Left kidney (tissue), 8 donors: ENCODE measurements at places on chromosomes 12 and 14.

GRCh38 chr14:90641615-90642243, 174.5 kb downstream of the TTC7B start:
- no peak for DNase-seq

DNA sequence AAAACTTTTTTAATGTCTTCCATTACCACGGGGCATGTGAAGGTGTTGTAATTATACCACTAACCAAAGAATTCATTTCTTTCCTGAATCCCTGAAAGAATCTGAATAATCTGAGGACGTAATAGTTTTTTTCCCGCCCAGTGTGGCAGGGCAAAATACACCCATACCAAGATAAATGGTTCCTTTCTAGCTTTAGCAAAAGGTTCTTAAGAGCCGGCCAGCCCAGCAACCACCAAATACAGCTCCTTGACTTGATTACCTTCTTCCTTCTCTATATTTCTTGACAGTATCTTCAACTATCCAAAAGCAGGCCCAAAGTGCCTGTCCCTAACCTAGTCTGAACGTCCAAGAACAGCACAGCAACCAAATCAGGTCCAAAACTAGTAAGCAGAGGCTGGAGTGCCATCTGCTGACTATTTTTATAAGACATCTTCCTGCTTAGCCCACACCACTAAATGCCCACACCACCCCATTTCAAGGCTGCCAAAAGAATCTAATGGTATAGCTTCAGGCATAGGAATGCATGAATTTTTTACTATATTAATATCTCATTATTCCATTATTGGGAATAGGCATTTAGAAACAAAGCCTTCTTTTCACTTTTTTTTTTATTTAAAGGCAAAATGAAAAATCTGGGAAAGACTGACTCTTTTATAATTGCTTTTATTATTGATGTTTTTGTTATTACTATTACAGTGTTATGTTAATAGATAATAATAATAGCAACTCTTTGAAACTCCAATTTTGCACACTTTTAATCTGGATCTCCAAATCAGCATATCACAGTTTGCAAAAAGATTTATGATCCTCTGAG, 524.4 kb downstream of the MED13L start:
- DNase-seq = peak; percentile 70

DNA sequence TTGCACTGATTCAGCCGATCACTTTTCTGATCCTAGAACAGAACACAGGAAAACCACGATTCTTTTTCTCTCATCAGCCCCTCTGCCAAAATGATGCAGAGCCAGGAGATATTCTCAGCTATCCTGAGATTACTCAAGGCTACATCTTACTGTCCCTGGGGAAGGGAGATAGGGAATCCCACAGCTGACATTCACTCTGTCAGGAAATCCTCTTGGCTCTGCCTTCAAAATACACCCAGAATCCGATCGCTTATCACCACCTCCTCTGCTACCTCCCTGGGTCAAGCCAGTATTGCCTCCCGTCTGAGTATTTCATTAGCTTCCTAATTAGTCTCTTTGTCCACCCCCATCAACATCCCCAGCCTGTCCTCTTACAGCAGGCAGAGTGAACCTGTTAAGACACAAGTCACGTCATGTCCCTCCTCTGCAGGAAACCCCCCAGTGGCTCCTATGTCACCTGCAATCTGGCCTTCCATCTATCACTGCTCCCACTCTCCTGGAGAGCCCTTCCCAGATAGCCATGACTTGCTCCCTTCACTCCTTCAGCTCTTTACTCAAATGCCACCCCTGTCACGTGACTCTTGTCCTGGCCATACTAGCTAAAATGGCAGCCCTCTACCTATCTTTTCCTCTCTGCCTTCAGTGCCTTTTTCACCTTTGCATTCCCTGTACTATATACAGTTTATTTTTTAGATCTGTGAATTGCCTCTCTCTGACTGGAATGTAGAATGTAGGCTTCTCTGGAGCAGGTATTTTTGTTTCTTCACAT, 70.3 kb downstream of the GALNT4 start:
- DNase-seq = no peak

- no peak for DNase-seq
Measured at GRCh38 chr12:78081590-78082314, 251.1 kb downstream of the NAV3 start.

- DNase-seq = peak; percentile 61
Measured at GRCh38 chr14:55354500-55354899, 57.1 kb downstream of the ATG14 start.

- DNase-seq = no peak
Measured at GRCh38 chr12:76571256-76571655, 11.7 kb upstream of the OSBPL8 start.

- no peak for DNase-seq
Measured at GRCh38 chr12:71684081-71684480, 1.8 kb upstream of the TMEM19 start.

DNA sequence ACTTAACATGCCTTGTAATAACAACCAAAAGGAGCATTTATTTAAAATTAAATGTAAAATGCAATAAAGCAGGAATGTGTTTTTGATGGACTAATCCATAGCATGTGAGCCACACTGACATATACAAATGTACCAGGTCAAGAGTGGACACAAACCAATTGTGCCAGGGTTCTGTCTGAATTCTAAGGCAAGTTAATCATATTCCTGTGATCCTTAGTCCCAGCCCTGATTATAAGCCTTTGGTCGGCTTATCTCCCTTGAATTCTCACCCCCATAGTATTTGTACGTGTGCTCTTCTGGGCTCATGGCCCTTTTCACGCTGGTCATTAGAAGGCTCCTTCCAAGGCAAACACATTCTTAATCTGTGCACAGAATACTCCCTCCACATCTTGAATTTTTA, 10.6 kb upstream of the SRSF5 start:
- DNase-seq = no peak
